ENCODE measurements at places on chromosomes 5 and 9. TPM values are rescaled to one million over a fixed set of nuclear protein-coding genes. Genes with fewer than 3 reads are reported as not detected.

The LRRC14B gene
- total RNA-seq = not detected

The TMEM215 gene
- not detected for total RNA-seq

The INSL6 gene
- not detected for total RNA-seq

The PIP5K1B gene
- 60.1 TPM for total RNA-seq

The CAVIN4 gene
- not detected for total RNA-seq

The ANKRD31 gene
- total RNA-seq = 0.19 TPM

The SLC6A19 gene
- 934 TPM for total RNA-seq

- DNase-seq = no peak
Observed at GRCh38 chr5:91027405-91028139, 355.5 kb downstream of the ARRDC3 start.

DNA sequence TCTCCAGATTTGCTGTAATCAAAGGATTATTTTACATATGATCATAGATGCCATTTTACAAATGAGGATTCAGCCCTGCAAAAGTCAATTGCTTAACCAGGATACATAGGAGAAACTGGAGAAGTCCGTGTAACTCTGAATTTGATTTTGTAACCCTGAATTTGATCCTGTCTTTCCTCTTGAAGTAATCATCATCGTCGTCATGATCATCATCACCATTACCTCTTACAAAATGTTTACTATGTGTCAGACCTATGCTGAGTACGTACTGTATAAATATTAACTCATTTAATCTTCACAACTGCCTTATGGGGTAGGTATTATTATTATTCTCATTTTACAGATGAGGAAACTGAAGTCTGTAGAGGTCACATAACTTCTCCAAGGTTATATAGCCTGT, 271.5 kb downstream of the DOCK8 start:
- DNase-seq = no peak

DNA sequence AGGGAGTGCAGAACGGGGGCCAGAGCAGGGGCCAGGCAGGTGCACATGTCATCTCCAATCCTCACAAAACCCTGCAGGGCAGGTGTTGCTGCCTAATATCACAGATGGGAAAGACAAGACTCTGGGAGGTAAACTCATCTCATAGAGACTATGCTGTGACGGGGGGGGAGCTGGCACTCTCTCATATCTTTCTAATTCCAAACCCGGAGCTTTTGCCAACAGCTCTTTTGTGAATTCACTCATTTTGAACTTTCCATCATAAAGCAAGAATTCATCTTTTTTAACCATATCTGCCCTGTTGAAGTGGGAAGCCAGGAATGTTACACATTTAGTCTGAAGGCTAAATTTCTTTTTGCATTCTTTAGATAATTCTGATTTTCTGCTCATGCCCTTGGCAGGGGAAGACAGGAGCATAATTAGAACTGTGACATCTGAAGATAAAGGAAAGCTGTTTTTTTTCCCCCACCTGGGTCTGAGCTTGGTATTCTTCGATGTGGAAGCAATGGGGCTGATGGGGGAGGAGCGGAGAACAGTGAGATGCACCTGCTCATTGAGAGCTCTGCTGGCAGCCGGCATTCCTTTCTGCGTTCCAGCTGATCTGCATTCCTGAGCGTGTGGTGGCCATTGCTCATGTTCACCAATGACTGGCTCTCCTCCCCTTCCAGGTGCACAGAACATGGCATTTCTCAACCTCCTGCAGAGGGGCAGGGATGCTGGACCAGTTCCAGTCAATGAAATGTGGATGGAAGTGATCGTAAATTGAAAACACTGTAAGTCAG, 159.2 kb downstream of the NSG2 start:
- DNase-seq = no peak

GRCh38 chr9:112093147-112093869, 81.8 kb downstream of the SUSD1 start:
- DNase-seq = no peak

- no peak for DNase-seq
Observed at GRCh38 chr9:73869264-73869663, 627.9 kb upstream of the RORB start.

DNA sequence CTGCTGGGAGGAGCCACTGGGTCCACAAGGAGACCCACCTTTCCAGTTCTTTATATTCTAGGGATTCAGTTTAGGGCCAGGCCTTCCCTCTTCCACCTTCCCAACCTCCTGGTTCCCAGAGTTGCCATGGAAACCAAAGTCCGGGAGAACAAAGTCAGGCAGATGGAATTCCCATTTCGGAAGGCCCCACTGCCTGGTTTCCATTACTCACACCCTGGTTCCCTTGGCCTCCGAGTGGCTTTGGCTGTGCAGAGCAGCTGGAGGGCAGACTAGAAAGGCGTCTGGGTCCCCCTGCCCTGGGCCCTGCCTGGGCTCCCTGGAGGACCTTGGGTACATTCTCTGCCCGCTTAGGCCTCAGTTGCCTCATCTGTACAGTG, 136.1 kb downstream of the RGS3 start:
- DNase-seq = no peak

- DNase-seq = no peak
Observed at GRCh38 chr5:126925482-126925881, 104.9 kb downstream of the MARCHF3 start.

All from Peyer's patch (tissue), 4 donors.